ENCODE measurements at places on chromosomes 3 and 15.

GRCh38 chr3:86766331-86766730 lies 224.6 kb downstream of the VGLL3 start:
- no peak for DNase-seq

GRCh38 chr15:101097111-101097510 lies 154.7 kb downstream of the CHSY1 start:
- no peak for DNase-seq

DNA sequence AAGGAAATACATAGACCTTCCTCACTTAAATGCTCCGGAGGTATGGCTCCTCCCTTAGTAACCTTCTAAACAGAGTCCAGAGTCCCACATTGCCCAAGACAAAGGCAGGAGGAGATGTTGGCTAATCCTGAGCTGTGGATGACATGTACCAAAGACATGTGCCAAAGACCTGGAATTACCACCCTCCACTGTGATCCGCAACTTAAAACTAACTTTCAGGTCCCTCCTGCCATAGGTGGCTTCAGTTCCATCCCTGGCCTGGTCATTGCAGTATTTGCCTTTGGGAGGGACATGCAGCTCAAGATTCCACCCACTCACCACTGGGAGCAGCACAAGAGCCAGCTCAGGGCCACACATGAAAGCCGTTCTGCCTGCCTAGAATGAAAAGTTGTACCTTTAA lies 28.0 kb downstream of the MYZAP start:
- DNase-seq, result no peak

- no peak for DNase-seq
Observed at GRCh38 chr15:62187910-62188309, 22.8 kb upstream of the C2CD4B start.

GRCh38 chr3:73056845-73057150 lies 4.7 kb upstream of the EBLN2 start:
- no peak for DNase-seq

DNA sequence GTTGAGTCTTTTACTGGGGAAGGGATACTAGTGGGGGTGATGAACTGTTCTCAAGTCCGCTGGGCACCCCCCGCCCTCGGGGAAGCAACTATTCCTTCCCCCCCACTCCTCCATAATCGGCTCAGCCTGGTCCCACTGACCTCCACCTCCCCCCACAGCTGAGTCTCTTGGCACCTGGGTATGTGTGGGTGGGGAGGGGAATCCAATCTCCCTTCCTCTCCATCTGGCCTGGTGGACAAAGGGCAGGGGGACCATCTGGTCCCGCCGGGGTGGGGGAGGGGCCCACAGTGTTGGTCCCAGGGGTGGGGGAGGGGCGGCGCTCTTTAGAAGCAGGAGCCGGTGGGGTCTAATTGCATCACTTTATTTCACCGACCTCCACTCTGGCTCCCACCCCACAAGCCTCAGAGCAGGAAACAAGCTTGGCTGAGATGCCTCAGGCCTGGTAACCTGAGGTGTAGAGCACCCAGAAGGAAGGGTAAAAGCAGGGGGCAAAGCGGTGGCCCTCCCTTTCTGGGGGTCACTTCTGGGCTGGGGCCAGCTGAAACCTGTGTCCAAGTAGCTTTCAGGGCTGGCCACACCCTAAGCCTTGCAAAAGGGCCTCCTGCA lies 1.0 kb upstream of the PCBP4 start:
- DNase-seq, result no peak

DNA sequence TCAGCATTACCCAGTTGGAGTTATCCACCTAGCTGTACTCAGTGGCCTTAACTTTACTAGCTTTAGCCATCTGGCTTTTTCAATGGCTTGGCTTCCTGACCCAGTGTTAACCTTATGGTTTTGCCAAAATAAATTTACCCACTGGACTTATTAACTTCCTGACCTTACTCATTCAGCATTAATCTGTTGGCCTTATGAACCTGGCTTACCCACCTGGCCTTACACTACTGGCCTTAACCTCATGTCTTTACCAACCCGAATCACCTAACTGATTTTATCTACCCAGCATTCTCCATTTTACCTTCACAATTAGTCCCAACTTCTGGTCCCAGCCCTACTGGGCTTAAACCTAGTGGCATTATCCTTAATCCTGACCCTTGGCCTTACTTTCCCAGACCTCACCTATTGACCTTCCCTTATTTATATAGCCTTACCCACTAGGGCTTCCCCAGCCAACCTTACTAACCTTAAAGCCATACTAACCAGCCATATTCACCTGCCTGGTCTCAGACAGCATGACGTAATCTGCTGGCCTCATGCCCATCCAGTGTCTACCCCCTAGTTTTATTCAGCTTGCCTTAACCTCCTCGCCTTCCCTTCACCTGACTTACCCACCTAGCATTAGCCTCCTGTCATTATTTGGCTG lies 100.0 kb downstream of the IL12A start:
- no peak for DNase-seq

- no peak for DNase-seq
Observed at GRCh38 chr3:173862701-173863100, 465.2 kb downstream of the NLGN1 start.
